ENCODE measurements at places on chromosomes 13 and 19. TPM values are rescaled to one million over a fixed set of nuclear protein-coding genes. Genes with fewer than 3 reads are reported as not detected.

- DNase-seq = no peak
Observed at GRCh38 chr19:37484406-37485168, 15.4 kb downstream of the ZNF570 start.

GRCh38 chr13:40076765-40077362 lies 421.4 kb downstream of the COG6 start:
- no peak for DNase-seq

GRCh38 chr13:40776681-40777165 lies 5.7 kb upstream of the MRPS31 start:
- DNase-seq = no peak

DNA sequence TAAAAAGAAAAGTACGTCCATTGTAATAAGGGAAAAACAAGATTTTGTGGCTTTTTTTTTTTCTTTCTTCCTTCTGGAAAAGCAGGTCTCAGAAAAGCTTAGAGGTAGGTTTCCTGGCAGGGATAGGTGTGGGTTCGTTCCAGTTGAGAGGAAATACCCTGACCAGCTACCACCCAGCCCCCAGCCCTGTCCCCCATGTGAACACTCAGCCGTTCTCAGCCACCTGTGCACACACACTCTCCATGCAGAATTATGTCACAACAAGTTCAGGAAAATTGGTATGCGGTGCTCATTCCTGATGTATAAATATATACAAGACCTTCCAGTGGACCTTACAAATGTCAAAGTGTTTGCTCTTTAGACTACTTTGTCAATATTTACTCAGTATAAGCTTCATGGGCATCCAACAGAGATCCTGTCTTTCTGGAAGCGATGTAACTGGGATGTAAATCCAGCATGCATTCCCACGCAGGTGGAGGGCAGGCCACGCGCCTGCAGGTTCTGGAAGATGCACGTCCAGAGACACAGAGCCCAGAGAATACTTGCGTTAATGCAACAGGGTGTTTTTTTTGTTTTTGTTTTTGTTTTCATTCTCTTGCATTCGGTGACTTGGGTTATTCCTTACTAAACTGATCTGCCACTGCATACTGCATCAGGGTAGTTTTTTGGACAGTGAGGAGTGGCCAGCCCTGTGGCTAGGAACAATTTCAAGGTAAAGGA lies 68.8 kb downstream of the TSHZ3 start:
- no peak for DNase-seq

GRCh38 chr13:113901231-113901630 lies 37.4 kb upstream of the GAS6 start:
- peak; percentile 82 for DNase-seq

ZNF8 gene
- 5.1 TPM for total RNA-seq

ZNF235 gene
- 3.2 TPM for total RNA-seq

DNA sequence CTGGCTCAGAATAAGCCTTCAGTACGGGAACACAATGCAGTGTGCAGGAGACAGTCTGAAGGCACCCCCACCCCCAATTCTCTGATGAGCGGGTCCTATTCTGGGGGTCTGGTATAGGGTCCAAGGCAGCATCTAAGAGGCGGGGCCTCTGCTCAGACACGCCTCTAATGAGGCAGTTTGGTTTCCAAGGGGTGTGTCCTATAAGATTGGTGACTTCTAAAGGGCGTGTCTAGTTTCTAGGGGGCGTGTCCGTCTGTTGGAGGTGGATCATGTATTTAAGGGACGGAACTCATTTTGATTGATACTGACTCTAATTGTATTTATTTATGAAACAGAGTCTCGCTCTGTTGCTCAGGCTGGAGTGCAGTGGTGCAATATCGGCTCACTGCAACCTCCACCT lies 8.7 kb downstream of the FIZ1 start:
- no peak for DNase-seq

CABP5 gene
- not detected for total RNA-seq

GRCh38 chr13:66536746-66537145 lies 693.4 kb downstream of the PCDH9 start:
- no peak for DNase-seq

- DNase-seq = peak; percentile 93
Observed at GRCh38 chr19:3057275-3057714, 5.0 kb downstream of the TLE5 start.

ZNF729 gene
- not detected for total RNA-seq

LCP1 gene
- 195 TPM for total RNA-seq

DNA sequence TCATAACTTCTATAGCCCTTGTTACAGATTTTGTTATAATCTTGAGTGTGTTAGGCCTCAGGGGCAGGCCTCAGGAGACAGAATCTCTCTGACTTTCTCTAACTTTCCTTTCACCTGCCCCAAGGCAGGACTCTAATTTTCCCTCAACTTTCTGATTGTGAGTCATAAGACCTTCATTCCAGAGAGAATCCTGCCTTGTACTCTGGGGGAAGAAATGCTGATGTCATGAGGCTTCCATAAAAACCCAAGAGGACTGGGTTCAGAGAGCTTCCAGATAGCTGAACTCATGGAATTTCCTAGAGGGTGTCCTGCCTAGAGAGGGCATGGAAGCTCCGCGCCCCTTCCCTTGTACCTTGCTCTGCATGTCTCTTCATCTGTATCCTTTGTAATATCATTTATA lies 5.3 kb upstream of the KBTBD6 start:
- DNase-seq = no peak

MADCAM1 gene
- total RNA-seq = 1.7 TPM

SLAIN1 gene
- total RNA-seq = 1.9 TPM

DNA sequence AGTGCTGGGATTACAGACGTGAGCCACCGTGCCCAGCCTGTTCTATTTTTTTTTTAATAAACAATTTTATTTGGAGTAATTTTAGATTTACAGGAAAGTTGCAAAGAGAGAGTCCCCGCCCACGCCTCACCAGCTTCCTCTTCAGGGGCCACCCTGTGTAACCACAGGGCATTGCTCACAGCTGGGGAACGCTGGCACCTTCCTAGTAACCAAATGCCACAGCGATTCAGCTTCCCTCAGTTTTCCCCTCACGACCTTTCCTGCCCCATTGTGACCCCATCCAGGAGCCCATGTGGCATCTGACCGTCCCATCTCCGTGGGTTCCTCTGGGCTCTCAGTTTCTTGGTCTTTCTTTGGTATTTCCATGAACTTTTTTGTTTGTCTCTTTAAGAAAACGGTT lies 83.9 kb downstream of the GNG7 start:
- DNase-seq = no peak

- no peak for DNase-seq
Observed at GRCh38 chr13:26255115-26255514, 1.2 kb downstream of the CDK8 start.

GRCh38 chr19:45711851-45712698 lies 18.6 kb downstream of the FBXO46 start:
- DNase-seq = no peak

DNA sequence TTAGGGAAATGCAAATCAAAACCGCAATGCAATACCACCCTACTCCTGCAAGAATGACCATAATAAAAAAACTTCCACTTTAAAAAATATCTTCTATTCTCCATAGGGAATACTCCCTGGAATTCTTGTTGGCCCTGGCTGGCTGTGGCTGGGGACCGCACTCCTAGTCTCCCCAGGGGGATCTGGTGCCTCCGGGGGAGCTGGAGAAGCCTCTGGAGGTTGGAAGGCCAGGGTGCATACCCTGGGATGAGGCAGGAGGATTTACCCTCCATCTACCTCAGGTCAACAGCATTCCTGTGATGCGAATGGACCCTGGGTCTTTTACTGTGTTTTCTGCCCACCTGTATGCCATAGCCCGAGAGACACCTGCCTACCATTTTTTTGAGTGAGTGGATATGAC lies 120.0 kb upstream of the ZNF536 start:
- DNase-seq = no peak

ZNF43 gene
- total RNA-seq = 8.7 TPM

DNA sequence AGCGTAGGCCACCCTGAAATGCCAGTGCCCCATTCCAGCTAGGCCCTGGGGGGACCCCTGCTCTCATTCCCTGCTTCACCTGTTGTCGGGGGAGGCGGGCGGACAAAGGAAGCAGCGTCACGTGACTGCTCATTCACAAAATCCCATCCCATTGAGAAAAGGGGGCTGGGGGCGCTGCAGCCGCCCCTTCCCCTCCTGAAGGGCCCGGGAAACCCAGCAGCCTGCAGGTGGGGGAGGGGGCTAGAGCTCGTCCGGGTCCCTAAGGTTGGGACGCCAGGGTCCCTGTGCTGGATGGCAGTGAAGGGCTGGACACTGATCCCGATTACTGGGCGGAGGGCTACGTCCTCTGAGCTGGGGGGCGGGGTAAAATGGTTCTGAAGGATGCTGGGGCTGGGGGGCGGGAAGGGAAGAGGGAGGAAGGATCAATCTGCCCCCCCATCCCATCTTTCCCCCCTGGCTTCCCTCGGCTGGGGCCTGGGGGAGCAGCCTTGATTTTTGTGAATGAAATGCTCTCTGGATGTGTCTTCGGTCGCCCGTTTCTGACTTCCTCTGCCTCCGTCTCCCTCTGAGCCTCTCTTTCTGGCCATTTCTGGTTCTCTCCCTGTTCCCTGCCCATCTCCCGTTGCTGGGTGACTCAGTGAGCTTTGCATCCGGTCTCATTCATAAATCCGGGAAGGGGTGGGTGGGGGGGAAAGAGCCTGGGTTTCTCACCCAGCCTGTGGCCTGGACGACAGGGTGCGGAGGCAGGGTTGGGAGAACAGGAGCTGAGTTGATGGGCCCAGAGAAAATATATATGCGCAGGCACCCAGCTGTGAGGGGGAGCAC lies 816 bp downstream of the SPRED3 start:
- DNase-seq = no peak

CEACAM8 gene
- total RNA-seq = 0.13 TPM

- DNase-seq = no peak
Observed at GRCh38 chr19:5674714-5675113, 5.6 kb downstream of the MICOS13 start.

- DNase-seq = no peak
Observed at GRCh38 chr19:18513868-18514267, 8.0 kb downstream of the ELL start.

GRCh38 chr13:91520952-91521351 lies 122.5 kb downstream of the GPC5 start:
- DNase-seq = no peak

- DNase-seq = no peak
Observed at GRCh38 chr13:29540334-29540733, 55.2 kb downstream of the SLC7A1 start.

CYSLTR2 gene
- 0.64 TPM for total RNA-seq

GRCh38 chr13:102845289-102845629 lies 573 bp upstream of the ERCC5 start:
- DNase-seq = no peak

- DNase-seq = peak; percentile 98
Observed at GRCh38 chr19:3984908-3985642, at the start of gene EEF2. Gene EEF2, minus strand, starts transcription at chr19:3985463. Its CDS starts 83 bp downstream, at chr19:3985380.

GRCh38 chr13:45207319-45207718 lies 6.5 kb upstream of the KCTD4 start:
- no peak for DNase-seq

MAMSTR gene
- 0.58 TPM for total RNA-seq

CACNA1A gene
- total RNA-seq = 0.84 TPM

- no peak for DNase-seq
Observed at GRCh38 chr13:80441968-80442367, 101.0 kb upstream of the SPRY2 start.

GRCh38 chr13:100442095-100442832 lies 146.3 kb downstream of the GGACT start:
- no peak for DNase-seq

- no peak for DNase-seq
Observed at GRCh38 chr19:11530432-11530831, 1.5 kb upstream of the ECSIT start.

RASIP1 gene
- 34.5 TPM for total RNA-seq

- DNase-seq = no peak
Observed at GRCh38 chr13:94119360-94119936, 360.0 kb downstream of the DCT start.

DNA sequence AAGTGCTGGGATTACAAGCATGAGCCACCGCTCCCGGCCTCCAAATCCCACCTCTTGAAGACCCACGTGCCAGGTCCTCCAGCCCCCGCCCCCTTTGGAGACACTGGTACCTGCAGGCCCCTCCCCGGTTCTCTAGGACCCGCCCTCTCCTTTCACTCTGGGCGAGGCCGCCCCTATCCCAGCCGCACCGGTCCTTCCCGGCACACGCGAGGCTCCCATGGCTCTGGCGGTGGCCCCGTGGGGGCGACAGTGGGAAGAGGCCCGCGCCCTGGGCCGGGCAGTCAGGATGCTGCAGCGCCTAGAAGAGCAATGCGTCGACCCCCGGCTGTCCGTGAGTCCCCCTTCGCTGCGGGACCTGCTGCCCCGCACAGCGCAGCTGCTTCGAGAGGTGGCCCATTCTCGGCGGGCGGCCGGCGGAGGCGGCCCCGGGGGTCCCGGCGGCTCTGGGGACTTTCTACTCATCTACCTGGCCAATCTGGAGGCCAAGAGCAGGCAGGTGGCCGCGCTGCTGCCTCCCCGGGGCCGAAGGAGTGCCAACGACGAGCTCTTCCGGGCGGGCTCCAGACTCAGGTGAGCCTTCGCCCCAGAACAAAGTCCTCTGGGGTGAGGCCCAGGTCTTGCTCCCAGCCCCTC lies at the start of gene CBLC:
Gene CBLC (plus strand): TSS at position 176 of the 633 bp plus-strand sequence. CDS start 42 bp downstream, at position 218.
- no peak for DNase-seq

- DNase-seq = no peak
Observed at GRCh38 chr13:23790577-23791170, 98.5 kb downstream of the MIPEP start.

DNA sequence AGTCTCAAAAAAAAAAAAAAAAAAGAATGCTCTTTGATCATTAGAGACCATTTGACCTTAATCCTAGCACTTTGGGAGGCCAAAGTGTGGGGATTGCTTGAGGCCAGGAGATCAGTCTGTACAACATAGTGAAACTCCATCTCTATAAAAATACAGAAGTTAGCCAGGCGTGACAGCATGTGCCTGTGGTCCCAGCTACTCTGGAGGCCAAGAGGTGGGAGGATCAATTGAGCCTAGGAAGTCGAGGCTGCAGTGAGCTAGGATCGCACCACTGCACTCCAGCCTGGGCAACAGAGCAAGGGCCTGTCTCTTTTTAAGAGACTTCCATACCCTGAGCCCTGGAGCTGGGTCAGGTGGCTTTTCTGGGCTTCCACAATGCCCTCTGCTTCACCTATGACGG lies 11.5 kb upstream of the COLGALT1 start:
- DNase-seq = no peak

- DNase-seq = no peak
Observed at GRCh38 chr19:11375143-11375948, 880 bp downstream of the SWSAP1 start.

DNA sequence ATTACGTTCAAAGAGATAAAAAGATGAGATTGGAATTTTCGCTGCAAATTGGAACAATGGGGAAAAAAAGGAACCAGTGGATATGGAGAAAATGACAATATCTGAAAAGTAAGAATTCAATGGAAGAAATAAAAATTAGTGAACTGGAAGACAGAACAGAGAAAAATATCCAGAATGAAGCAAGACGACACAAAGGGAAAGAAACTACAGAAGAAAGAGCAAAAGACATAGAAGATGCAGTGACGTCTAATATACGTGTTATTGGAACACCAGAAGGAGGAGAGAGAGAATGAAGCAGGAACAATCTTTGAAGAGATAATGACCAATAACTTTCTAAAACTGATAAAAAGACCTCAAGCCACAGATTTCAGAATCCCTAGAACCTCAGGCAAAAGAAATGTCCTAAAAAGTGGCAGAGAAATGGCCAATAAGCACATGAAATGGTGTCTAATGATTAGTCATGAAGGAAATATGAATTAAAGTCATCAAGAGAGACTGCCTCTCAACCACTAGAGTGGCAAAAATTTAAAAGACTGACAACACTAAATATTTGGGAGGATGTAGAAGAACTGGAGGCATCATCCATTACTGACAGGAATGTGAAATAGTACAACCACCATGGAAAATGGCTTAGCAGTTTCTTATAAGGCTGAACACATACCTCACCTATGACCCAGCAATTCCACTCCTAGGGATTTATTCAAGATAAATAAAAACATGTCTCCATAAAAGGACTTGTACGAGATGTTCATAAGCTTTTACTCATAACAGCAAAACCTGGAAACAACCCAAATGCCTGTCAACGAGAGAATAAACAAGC lies 56.5 kb downstream of the GADD45B start:
- no peak for DNase-seq
